ENCODE measurements at places on chromosomes 4 and X.

- no peak for DNase-seq
Measured at GRCh38 chrX:10233173-10233572, 76.4 kb downstream of the CLCN4 start.

DNA sequence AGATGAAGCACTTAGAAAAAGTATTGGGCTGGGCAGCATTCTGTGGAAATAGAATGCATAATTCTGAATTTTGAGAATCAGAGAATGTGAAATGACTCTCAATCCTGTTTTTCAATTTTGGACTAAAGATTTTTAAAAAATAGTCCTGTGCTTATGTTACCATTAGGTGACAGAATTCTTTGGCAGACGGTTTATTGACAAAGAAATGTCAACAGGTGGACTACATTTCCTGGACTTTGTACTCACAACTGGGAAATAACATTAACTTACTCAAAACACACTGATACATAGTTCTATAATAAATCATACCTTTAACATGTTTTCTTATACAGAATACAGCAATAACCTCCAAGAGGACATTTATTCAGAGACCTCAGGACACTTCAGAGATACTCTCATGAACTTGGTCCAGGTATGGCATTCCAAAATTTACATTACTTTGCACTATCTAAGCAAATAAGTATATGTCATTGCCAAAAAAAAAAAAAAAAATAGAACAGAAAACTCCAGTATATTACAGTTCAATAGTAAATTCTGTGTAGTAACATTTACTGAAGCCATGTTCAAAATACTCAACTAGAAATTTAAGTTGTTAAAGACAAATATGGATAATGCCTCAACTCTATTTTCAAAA lies 72.7 kb downstream of the ANXA10 start:
- DNase-seq: no peak

- no peak for DNase-seq
Measured at GRCh38 chr4:40087799-40088366, 31.2 kb downstream of the N4BP2 start.

GRCh38 chr4:78002260-78002659 lies 54.9 kb upstream of the FRAS1 start:
- DNase-seq: peak; percentile 40

- no peak for DNase-seq
Measured at GRCh38 chr4:131978120-131978519, 1171.0 kb upstream of the PCDH10 start.

GRCh38 chr4:105194328-105195231 lies 47.9 kb downstream of the TET2 start:
- no peak for DNase-seq

DNA sequence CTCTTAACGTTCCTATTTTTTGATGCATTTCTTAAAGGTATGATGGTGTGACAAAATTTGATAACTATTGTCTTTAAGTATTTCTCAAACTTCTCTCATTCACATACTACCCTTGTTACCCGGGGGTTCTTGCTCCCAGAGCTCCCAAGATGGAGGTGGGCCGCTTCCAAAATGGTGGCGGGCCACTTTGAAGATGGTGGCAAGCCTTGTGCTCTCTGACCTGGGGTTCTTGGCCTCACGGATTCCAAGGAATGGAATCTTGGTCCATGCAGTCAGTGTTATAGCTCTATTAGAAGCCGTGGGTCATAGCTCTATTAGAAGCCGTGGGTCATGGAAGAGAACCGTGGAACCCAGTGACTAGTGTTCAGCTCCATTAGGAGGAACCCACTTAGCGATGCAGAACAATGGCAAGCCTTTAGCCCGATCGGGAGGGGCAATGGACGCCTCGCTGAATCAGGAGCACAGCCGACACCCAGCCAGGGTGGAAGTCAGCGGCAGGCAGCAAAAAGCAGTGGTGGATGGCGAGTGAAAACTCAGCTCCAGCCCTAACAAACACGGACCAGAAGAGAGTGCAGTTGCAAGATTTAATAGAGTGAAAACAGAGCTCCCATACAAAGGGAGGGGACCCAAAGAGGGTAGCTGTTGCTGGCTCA lies 403.4 kb downstream of the MAPK10 start:
- DNase-seq: no peak

DNA sequence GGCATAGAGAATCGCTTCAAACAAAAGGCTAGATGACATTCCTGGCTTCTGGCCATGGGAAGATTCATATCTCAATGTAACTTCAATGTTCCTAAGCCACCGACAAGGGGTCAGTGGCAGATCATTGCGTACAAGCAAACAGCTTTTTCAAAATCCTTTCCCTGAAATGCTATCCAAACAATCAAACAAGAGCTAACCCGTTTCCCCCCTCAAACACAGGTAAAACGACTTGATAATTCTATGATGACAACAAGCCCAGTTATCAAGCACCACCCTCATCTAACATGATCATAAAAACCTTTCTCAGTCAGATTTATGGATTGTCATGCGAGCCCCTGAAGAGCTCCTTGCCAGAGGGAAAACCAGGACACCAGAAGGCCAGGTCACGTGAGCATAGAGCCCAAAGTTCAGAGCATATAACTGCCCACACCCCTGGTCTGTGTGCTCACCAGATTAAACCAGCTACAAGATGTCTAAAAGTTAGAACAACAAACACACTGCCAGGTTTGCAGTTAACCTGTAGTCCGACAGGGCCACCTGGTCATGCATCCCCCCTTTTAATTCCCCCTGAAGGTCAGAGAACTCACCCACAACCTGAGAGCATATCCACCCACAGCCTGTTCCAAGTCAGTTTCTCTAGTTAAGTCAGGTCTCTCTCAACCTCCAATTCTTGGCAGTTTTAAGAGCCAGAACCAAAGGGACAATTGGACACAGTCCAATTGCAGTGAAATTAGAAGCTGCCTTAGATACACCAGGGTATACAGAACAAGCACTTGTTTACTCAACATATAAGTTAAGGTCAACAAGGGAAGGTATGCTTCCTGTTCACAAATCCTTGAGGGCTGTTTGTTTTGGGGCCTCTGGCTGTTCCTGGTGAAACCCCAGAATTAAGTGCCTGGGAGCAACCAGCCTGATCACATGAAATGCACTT lies 248.1 kb upstream of the PPARGC1A start:
- DNase-seq: no peak

GRCh38 chr4:80576796-80577195 lies 241.3 kb downstream of the CFAP299 start:
- DNase-seq: no peak

GRCh38 chr4:84977396-84977795 lies 10.9 kb upstream of the WDFY3 start:
- DNase-seq: no peak

DNA sequence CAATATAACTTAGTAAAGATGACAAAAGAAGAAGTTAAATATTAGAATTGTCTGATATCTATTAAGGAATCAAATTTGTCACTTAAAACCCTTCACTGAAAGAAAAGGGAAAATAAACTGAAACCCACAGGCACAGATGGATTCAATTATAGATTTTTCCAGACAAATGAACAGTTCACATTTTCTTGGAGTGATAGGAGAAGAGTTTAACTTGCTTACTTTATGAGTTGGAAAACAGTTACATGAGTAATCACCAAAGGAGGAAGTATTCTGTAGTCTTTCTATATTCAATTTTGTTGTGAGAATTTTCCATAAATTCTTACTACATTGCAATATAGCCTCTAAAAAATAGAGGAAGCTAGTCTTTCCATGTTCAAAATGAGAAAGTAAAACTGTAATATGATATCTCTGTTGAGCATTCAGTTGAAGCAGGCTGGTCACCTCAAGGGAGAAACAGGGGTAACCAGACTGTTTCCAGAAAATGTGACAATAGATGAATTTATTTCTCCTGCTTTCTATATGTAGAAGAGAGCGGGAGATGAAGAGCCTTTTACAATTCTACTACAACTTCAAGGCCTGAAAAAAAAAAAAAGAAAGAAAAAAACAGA lies 330.3 kb upstream of the EPHA5 start:
- DNase-seq: no peak

DNA sequence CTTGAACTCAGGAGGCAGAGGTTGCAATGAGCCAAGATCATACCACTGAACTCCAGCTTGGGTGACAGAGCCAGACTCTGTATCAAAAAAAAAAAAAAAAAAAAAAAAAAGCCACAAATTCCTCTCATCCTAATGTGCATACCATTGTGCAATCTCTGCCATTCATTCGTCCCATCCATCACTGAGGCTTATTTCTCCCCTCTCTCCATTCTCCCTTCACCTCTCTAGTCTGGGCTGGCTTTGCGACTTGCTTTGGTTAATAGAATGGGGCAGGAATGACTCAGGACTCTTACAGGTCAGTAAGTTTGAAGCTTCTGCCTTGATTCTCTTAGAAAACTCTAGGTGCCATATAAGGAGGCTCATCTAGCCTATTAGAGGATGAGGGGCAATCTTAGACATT lies 60.3 kb upstream of the DDX3X start:
- DNase-seq: no peak

- DNase-seq: no peak
Measured at GRCh38 chr4:4480685-4481398, 61.0 kb downstream of the STX18 start.

DNA sequence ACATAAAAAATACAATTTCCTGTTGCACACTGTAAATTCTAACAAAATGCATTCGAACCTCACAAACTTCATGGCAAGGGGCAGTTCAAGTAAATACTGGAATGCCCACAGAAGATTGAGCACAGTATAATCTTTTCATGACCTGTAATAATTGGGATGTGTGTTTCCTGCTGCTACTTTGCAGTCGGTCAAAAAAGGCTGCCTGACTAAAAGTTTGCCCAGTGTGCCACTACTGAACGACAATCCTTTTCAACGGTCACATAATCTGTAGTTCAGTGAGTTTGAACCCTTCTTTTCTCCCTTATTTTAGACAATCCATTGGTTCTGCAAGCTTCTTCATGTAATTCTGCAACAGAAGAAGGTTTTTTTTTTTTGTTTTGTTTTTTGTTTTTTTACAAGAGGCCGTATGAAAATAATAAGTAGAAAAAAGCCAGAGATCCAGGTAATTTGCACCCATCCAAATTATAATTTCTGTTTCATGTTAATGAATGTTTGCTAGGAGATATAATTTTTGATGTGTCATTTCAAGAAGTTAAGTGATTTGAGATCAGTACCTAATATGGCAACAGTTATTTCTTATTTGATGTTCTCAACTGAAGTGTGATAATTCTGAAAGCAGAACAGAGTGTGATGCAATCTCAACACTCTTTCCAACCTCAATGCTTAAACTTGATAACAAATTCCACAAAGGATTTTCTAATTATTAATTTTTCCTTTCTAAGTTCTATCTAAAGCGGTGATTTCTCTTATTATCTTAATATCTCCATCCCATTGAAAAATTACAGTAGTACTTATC lies 237.6 kb downstream of the FSTL5 start:
- DNase-seq: no peak

DNA sequence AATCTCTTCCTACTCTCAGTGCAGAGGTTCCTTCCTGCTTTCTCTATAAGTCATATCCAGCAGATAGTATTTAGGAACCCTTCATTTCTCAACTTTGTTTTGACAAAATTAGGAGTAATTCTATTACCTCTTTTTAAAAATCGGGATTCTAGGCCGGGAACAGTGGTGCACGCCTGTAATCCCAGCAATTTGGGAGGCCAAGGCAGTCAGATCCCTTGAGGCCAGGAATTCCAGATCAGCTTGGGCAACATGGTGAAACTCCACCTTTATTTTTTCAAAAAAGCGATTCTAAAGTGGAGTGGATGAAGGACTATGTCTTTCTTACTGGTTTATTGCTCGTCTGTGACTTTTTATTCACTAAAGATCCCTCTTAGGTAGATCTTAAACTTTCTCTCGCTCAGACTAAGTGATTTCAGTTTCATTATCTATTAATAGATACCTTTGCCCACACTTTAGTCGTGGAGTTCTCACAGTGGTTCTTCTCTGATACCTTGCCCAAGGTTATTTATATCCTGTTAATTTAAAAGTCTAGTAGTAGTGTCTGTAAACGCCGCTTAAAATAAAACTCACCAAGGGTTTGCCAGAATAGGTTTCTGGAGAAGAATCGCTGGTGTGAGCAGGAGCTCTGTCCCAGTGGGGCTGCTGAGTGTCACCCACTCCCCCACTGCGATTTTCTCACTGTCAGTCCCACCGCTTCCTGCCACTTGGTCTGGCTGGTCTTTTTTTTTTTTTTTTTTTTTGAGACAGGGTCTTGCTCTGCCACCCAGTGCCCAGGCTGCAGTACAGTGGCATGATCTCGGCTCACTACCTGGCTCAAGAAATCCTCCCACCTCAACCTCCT lies 27.0 kb upstream of the TMEM131L start:
- no peak for DNase-seq

GRCh38 chr4:13432453-13432852 lies 51.7 kb downstream of the RAB28 start:
- DNase-seq: no peak

GRCh38 chr4:61246034-61246433 lies 45.9 kb downstream of the ADGRL3 start:
- no peak for DNase-seq

DNA sequence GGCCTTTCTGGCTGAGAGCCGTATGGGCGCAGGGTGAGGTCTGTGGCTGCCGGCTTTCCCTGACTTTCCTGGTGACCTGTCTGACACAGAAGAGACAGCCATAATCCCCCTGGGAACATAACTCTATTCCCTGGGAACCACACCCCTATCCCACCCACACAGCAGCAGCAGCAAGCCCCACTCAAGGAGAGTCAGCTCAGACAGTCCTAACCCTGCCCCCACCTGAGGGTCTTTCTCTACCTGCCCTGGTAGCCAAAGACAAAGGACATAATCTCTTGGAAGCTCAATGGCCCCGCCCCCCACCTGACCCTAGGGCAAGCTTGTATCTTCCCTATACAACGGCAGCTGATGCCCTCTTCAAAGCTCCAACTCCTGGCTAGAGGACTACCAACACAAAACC lies 74.6 kb downstream of the PABPC4L start:
- no peak for DNase-seq

GRCh38 chr4:1945912-1946311 lies 62.9 kb downstream of the NELFA start:
- no peak for DNase-seq

GRCh38 chr4:8777320-8778196 lies 94.1 kb downstream of the HMX1 start:
- no peak for DNase-seq

- DNase-seq: no peak
Measured at GRCh38 chrX:154890990-154891639, 5.0 kb downstream of the F8A1 start.

GRCh38 chr4:94400191-94400590 lies 51.6 kb upstream of the PDLIM5 start:
- DNase-seq: no peak

DNA sequence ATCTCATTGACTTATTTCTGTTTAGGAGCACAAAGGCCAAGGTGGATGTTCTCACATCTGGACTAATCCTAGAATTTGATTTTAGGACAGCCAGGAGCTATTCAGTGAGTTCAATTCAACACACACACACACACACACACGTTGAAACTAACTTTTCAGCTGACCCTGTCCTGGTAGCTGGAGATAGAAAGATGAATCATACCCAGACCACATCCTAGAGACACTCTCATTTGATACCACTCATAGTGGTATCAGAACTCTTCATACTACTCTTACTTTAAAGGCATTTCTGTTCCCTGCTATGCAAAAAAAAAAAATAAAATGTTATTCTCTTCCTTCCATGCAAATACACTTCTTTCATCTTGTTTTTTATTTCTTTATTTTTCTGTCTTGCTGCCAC lies 36.7 kb downstream of the KLF8 start:
- no peak for DNase-seq

Measured in iPS DF 19.7 (cell line).